Activated T-helper 2 cell treated with anti-CD3 and anti-CD28 coated beads, Interferon-gamma antibody, Interleukin-2, Interleukin-4, amounts not matched to agents 10 μg/mL and 5 μg/mL and 100 μg/mL, durations not matched to agents 14 hours and 24 hours and 36 hours (primary cell): ENCODE measurements at places on chromosomes 5 and 9. TPM values are rescaled to one million over a fixed set of nuclear protein-coding genes. Genes with fewer than 3 reads are reported as not detected.

KLF9 gene
- total RNA-seq, result 13.5 and 13.7 TPM in 2 replicates

PCDHGA9 gene
- total RNA-seq, result 0.23 and 0.32 TPM in 2 replicates

PRRC1 gene
- total RNA-seq, result 53.5 and 56.9 TPM in 2 replicates

PCDHGB5 gene
- total RNA-seq, result 0.62 and 0.92 TPM in 2 replicates

FOXD1 gene
- total RNA-seq, result 0.11 and 0.25 TPM in 2 replicates

OMD gene
- not detected in 2 replicates for total RNA-seq

EPB41L4B gene
- 1.5 and 1.6 TPM in 2 replicates for total RNA-seq

MYOZ3 gene
- total RNA-seq, result 0.09 TPM in 2 replicates

DNA sequence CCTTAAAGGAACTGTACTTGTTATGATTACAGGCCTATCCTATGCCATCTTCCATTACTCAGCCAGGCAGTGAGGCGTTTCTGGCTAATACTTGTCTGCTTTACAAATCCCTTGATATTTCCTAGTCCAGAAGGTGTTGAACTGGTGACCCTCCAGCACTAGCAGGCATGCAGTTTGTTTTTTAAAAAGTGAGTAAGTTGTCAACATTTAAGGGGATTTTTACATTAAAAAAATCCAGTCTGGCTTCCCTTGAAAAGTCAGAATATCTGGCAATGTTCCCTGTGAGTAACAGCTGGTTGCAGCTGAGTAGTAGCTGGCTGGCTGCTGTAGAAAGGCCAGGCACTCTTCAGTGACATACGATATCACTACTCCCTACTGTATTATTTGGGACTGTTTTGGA is 21.8 kb downstream of the GRIN3A start:
- DNase-seq, result no peak

GRCh38 chr9:109109967-109110328 is 9.8 kb downstream of the TMEM245 start:
- DNase-seq, result no peak

GRCh38 chr5:1002836-1003235 is 5.8 kb upstream of the NKD2 start:
- no peak for DNase-seq

DNA sequence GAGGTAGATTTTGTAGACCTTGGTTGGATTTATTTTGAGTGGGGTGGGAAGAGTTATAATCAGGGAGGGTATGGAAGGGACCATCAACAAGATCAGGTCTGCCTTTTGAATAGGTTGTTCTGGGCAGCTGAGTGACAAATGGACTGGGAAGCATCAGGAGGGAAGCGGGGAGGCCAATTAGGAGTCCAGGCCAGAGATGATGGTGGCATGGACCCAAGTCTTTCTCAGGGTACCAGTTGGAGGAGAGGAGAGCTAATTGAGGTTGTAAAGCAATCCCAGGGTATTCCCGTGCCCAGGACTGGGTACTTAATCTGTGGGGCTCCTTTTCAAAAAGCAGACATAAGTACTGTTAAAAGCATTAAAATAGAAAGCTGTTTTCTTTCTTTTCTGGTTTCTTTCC is 88.9 kb downstream of the ARHGAP26 start:
- DNase-seq, result no peak

- DNase-seq, result no peak
These were observed 31.7 kb downstream of the ADRB2 start for GRCh38 chr5:148858106-148858505.

DNA sequence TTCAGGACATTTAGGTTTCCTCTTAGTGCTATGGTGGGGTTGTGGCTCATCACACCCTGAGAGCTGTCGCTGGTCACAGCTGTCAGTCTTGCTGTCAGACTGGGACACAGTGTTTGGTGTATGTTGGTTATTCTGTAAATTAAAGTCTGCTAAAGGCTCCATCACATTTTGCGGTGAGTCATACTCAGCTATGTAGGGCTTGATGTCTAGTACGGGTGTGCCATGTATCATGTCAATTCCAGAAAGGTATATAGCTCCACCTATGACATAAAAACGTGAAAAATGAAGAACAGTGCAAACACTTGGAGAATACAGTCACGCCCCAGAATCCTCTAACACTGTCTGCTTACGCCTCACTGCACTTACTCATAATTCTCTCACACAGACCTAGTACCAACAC is 11.9 kb downstream of the TRMO start:
- DNase-seq, result no peak

GRCh38 chr5:152855441-152855840 is 450.4 kb upstream of the NMUR2 start:
- DNase-seq, result no peak

- DNase-seq, result no peak
These were observed 38.4 kb downstream of the EGR1 start for GRCh38 chr5:138503487-138504270.

DNA sequence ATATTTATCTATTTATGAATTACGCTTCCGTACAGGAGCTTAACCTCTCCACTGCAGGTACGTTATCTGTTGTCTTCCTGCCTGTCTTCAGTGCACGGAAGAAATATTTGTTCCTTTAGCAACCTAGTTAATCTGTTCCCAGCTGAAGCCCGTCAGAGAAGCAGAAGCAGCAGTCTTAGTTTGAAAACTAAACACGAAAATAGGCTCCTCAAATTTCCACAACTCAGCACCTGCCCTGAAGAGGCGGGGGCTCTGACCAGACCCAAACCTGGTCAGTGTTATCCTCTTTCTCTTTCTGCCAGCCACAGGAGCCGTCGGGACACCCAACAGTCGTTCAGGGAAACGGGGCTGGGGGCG is 462 bp downstream of the NUDCD2 start:
- no peak for DNase-seq

DNA sequence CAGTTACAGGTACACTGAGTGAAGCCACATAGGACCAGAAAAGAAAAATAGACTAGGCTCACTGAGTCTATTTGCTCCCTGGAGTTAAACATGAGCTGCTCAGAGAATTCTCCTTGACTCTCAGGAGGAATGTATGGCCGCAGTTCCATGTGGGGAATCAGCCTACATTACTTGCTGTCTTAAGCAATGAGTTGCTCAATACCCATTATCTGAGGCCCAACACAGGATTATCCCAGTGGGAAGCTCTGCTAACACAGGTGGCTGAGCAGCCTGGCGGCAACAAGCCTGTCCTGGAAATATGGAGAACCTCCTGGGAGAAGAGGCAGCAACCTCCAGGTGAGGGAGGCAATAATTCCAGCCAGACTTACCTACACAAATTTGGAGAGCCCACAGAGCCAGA is 177.5 kb upstream of the NREP start:
- DNase-seq, result no peak

DNA sequence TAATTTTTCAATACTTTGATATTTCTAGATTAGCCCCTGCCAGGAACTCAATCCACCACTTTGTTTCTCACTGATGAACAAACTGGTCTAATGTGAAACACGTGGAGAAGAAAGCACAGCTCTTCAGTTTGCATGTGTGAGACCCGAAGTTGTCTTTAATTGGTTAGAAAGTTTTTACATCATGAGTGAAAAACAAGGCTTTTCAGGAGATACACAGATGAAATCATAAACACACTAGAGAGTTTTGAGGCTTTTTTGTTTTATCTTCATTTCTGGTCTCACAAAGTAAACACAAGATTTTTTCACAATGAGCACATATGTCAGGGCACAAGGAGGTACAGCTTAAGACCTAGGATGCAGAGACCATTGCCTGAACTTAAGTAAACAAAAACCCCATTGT is 84.5 kb upstream of the MOCS2 start:
- no peak for DNase-seq

DNA sequence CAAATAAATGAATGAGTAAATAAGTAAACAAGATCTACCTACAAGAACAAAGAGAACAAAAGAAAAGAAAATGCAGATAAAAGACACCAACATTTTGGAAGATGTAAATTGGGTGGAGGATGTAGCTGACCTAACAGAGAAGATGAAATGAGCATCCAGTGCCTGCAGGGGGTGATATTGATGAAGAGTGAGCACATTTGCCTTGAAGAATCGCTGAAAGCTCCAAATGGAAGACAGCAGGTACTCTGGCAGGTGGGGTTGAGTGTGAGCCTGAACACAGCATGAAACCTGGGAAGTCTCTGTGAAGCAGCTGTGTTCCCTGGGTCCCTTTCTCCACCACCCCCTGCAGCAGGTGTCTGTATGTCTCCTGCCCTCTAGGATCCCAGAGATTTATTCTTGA is 125.6 kb downstream of the NXNL2 start:
- no peak for DNase-seq

- DNase-seq, result no peak
These were observed 28.8 kb downstream of the LPCAT1 start for GRCh38 chr5:1494780-1495524.

- no peak for DNase-seq
These were observed 94.2 kb upstream of the IFNK start for GRCh38 chr9:27429917-27430316.

- DNase-seq, result no peak
These were observed 33.0 kb downstream of the VAV2 start for GRCh38 chr9:133959171-133959570.

DNA sequence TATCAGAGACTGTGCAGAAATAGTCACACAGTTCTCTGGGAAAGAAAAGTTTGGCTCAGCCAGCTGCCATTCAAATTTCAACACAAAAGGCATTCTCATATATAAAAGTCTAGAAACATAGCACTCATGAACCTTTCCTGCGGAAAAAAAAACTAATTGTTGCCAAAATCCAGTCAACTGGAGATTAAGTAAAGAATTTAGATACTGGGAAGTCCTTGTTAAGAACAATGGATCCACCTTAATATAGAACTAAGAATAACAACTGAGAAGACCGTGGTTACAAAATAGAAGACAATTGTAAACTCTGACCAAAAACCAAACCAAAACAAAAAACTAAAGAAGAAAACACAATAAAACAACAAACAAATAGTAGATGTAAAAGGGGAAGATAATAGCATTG is 238.8 kb upstream of the PCSK5 start:
- DNase-seq, result no peak

GRCh38 chr5:139104577-139105276 is 93.4 kb downstream of the SIL1 start:
- no peak for DNase-seq

DNA sequence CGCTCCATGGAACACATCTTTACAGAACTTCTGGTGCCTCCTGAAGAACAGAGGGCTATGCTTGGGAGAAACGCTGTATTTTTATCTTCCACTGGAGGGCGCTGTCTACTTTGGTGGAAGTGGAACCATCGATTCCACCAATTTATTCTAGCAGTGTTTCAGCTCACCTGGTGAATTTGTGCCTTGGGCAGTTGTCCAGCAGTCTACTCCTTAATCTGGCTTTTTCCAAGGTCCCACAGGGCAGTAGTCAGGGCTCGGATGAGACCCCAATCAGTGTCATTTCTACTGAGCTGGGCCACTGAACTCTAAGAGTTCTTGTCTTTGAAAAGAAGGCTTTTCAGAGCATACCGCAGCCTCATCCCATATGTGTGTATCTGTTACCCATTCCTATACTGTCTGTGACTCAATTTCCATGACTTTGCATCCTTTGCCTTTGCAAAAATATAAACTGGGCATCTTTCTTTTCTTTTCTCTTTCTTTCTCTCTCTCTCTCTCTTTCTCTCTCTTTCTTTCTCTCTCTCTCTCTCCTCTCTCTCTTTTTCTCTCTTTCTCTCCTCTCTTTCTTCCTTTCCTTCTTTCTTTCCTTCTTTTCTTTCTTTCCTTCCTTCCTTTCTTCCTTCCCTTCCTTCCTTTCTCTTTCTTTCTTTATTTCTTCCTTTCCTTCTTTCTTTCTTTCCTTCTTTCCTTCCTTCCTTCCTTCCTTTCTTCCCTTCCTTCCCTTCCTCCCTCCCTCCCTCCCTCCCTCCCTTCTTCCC is 138.4 kb upstream of the ZNF618 start:
- DNase-seq, result no peak

GRCh38 chr9:38060681-38061080 is 8.3 kb downstream of the SHB start:
- no peak for DNase-seq

GRCh38 chr9:34555936-34556525 is 33.2 kb upstream of the ENHO start:
- DNase-seq, result no peak

DNA sequence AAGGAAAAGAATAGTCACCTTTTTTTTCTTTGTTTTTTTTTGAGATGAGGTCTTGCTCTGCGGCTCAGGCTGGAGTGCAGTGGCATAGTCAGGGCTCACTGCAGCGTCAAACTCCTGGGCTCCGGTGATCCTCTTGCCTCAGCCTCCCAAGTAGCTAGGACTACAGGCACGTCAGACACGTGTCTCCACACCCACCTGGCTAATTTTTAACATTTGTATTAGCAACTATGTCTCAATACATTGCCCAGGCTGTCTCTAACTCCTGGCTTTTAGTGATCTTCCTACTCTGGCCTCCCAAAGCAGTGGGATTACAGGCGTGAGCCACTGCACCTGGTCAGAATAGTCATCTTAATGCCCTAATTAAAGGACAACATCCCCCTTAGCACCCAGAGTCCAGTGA is 54.4 kb upstream of the CTSL start:
- DNase-seq, result no peak

- no peak for DNase-seq
These were observed 27.3 kb downstream of the ANP32B start for GRCh38 chr9:98010445-98010844.

DNA sequence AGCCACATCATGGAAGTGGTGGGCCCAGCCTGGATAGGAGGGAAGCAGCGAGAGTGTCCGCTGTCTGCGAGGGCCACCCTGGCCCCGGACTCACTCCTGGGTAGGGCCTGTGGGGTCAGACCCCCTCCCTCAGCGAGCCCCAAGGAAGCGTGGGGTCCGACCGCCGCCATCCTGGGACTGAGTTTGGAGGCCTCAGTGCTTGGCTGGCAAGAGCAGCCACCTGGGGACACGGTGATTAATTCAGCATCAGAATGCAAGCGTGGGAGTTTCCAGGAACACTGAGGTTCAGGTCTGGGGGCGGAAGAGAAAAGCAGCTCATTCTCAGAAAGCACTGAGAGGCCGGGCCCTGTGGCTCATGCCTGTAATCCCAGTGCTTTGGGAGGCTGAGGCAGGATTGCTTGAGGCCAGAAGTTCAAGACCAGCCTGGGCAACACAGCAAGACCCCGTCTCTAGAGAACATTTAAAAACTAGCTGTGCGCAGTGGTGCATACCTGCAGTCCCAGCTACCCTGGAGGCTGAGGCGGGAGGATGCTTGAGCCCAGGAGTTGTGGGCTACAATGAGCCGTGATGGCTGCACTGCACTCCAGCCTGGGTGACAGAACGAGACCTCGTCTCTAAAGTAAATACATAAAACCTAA is 18.3 kb upstream of the CAMSAP1 start:
- DNase-seq, result peak; percentile 24

GRCh38 chr5:133796186-133796585 is 172.2 kb downstream of the C5orf15 start:
- no peak for DNase-seq

GRCh38 chr5:172687940-172688339 is 46.9 kb downstream of the NEURL1B start:
- no peak for DNase-seq
